ENCODE measurements at places on chromosomes 1 and 21.

DNA sequence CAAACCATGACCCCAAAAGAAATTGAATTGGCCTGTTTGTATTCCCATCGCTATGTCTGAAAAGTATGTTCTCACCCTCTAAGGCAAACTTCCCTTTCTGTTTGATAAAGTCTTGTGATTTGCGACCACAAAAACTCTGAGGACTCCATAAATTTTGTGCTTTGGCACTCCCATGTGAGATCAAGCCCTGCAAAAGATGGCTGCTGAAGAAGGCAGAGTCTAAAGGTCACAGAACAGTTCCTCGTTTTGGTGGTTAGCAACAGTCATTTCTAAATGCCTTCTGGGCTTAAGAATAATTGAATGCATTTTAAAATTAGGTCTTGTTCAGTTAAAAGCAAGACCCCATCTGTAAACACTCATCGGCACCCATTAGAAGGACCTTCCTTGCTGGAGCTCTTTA is 441.6 kb downstream of the OMA1 start:
- no peaks in the 10 kb centered on the region for H3K27me3 ChIP-seq
- no peaks in the 10 kb centered on the region for H3K36me3 ChIP-seq
- no peak overlapping the region for H3K27ac ChIP-seq
- H3K4me3 ChIP-seq, result no peak overlapping the region

- no peaks in the 10 kb centered on the region for H3K36me3 ChIP-seq
- H3K27me3 ChIP-seq, result no peaks in the 10 kb centered on the region
- H3K27ac ChIP-seq, result no peak overlapping the region
- H3K4me1 ChIP-seq, result no peaks in the 10 kb centered on the region
- no peak overlapping the region for H3K4me3 ChIP-seq
- no peak for DNase-seq
These were observed 27.6 kb upstream of the FHAD1 start for GRCh38 chr1:15219280-15220023.

- H3K27ac ChIP-seq, result no peak overlapping the region
- peaks cover 2% of the 10 kb centered on the region for H3K4me1 ChIP-seq
- DNase-seq, result no peak
- H3K4me3 ChIP-seq, result no peak overlapping the region
- H3K36me3 ChIP-seq, result no peaks in the 10 kb centered on the region
These were observed 10.4 kb upstream of the GJA8 start for GRCh38 chr1:147892216-147892615.

GRCh38 chr1:63917571-63918417 is 144.0 kb downstream of the ROR1 start:
- no peak overlapping the region for H3K4me3 ChIP-seq
- no peak for DNase-seq
- H3K27ac ChIP-seq, result no peak overlapping the region

DNA sequence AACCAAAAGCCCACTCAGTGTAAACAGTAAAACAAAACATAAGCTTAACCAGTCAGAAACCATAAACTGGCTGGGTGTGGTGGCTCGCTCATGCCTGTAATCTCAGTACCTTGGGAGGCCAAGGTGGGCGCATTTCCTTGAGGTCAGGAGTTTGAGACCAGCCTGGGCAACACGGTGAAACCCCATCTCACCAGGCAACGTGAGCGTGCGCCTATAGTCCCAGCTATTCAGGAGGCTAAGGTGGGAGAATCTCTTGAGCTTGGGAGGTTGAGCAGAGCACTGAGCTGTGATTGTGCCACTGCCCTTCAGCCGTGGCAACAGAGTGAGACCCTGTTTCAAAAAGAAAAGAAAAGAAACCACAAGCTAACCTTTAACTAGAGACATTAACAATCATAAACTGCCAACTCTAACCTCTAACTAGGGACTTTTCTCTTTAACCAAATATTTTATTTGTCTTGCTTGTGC is 13.1 kb upstream of the PRRC2C start:
- no peak overlapping the region for H3K4me3 ChIP-seq
- H3K36me3 ChIP-seq, result no peaks in the 10 kb centered on the region
- no peak for DNase-seq
- no peaks in the 10 kb centered on the region for H3K27me3 ChIP-seq
